ENCODE measurements at places on chromosomes 2 and 18. TPM values are rescaled to one million over a fixed set of nuclear protein-coding genes. Genes with fewer than 3 reads are reported as not detected.

- DNase-seq, result no peak
These were observed 1.5 kb downstream of the SFXN5 start for GRCh38 chr2:73069855-73070642.

DNA sequence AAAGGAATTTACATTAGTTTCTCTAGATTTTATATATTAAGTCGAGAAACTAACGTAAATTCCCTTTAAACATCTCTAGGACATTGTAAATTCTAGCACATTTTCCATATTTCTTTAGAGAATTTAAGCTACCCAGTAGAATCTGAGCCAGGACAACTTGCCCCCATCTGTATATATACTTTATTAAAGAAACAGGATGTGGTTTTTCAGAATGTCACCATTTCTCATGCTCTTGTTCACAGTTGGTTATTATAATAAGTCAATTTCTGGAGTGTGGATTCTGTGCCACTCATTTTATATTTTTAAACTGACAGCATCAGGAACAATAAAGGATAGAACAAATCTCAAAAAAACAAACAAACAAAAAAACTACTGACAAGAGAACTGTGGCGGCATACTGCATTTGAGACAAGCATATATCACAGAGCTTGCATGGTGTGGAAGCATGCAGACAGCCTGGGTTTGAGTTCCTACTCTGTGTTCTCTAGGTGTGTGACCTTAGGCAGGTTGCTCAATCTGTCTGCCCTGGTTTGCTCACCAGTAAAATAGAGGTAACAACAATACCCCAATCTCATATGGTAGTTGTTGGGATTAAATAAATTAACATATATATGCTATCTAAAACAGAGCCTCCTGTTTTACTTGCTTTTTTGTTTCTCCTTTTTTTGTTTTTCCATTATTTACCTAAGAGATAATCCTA lies 61.4 kb upstream of the DNER start:
- no peak for DNase-seq

GPR39 gene
- polyA plus RNA-seq, result 2.4 TPM

INHBB gene
- not detected for polyA plus RNA-seq

DNA sequence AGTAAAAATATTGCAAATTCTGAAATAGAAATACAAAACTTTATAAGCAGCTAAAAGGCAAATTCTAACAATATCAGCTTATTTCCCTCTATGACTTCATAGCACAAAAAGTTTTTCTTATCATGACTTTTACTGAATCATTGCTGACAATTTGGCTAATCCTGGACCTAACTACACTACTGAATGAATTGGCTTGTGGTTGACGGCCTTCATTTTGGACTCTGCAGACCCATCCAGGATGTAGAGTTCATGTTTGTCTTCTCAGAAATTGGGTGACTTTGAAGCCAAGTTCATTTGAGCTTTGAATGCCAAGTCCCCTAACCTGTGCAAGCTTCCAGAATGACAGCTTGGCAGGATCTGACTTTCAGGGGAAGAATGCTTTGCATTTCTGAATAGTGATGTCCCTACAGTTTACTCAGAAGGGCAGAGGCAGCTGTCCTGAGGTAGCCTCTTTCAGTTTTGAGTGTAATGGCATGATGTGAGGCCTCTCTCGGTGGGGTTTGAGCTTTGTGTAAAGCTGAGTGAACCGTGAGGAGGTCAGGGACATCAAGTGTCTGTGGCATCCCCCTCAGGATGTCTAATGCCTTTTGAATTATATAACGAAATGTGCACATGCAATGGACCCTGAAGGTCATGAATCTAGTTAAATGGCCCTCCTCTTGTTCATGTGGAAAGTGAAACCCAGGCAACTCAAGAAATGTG lies 48.0 kb downstream of the EFEMP1 start:
- no peak for DNase-seq

DNA sequence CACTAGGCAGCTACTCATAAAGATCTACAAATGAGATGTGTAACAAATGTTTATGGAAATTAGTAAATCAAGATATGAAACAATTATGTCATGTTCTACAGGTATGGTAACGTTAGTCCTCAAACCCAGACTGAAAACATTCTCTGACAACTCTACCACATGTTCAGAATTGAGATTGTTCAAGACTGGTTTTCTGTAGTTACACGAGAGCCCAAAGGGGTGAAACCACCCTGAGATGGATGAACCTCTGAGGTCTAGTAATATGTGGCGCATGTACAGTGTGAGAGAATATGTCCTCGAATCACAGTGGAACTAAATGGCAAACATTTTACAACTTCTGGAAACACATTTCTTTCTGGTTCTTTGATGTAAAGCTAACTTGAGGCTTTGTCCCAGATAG lies 614.3 kb downstream of the ZEB2 start:
- DNase-seq, result no peak

DNA sequence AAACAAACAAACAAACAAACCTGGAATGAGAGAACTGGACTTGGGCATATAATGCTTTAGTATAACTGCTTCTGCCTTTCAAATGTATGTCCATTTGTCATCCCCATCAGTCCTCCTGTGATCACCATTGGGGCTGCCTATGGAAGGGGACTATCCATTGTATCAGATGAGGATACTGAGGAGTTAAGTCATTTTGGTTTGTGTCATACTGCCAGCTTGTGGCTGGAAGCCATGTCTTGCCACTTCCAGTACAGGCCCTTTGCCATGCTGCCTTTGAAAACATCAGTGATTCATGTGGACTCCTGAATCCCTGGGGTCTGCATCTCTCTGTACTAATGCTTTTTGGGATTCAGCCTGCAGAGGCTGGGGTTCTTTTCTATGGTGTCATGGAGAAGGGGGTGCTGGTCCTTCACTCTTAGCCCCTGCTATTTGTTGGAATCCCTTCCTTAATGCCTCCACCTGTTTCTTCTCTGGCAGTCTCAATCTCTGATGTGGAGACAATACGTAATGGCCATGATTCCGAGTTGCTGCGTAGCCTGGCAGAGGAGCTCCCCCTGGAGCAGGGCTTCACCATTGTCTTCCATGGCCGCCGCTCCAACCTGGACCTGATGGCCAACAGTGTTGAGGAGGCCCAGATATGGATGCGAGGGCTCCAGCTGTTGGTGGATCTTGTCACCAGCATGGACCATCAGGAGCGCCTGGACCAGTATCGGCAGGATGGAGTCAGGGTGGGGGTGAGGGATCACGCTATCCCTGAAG lies 10.6 kb downstream of the PLCD4 start:
- no peak for DNase-seq

- no peak for DNase-seq
These were observed 41.3 kb downstream of the PSD4 start for GRCh38 chr2:113215056-113215455.

GRCh38 chr18:45974088-45974536 lies 7.0 kb upstream of the EPG5 start:
- DNase-seq, result no peak

GRCh38 chr2:37267685-37268084 lies 36.2 kb downstream of the NDUFAF7 start:
- no peak for DNase-seq
